AG09309 (cell line): ENCODE measurements at places on chromosomes 2 and 18.
A peak's percentile ranks its signal among the peaks of the same experiment; 100 is the strongest.

GRCh38 chr2:196172951-196173350 lies 1.6 kb upstream of the STK17B start:
- DNase-seq = no peak

DNA sequence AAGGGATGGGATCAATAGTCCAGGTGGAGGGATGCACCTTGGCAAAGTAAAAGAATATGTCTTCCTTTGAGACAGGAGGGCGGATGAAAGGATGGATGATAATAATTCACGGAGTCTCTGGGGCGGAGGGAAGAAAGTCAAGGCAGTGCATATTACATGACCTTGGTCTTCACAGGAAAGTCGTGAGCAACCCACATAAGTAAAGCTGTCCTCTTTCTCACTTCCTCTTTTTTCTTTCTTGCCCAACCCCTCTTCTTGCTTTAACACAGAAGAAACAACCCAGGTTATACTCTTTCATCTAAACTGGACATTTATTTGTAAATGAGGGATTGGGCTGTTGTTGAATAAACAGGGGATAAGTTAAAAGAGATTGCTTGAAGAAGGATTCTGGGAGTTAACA lies 168.7 kb upstream of the SKOR2 start:
- no peak for DNase-seq

DNA sequence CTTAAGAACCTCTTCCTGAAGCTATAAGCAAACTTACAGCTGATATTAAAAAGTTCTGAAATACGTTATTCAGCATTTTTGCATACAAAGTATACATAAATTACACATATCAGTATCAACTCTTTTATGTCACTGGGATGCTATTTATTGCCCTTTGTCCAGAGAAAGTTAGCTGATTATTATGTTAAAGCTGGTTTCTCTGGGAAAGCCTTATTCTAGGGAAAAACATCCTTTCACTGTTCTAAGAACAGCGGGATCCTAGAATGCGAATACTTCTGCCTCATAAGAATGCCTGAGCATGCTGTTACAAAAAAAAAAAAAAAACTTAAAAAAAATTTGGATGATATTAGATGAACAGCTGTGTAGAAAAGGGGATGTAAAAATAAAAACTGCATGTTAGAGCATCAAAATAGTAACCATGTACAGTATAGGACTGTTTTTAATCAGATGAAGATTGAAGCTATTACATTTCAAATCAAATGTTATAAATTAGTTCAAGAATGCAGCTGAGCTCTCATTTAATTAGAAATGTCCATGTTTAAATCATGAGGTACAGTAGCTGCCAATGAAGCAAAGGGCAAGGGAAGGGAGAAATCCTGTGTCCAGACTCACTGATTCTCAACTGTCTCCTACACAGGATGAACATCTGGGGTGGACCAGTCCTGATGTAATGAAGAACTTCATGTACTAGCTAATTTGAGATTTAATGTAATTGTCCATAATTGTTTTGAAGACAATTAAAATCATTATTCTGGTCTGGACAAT lies 8.2 kb downstream of the FTCDNL1 start:
- DNase-seq = no peak

- no peak for DNase-seq
Measured at GRCh38 chr2:104502901-104503300, 351.0 kb upstream of the POU3F3 start.

GRCh38 chr2:181364492-181365170 lies 92.6 kb upstream of the ITGA4 start:
- peak; percentile 46 for DNase-seq

DNA sequence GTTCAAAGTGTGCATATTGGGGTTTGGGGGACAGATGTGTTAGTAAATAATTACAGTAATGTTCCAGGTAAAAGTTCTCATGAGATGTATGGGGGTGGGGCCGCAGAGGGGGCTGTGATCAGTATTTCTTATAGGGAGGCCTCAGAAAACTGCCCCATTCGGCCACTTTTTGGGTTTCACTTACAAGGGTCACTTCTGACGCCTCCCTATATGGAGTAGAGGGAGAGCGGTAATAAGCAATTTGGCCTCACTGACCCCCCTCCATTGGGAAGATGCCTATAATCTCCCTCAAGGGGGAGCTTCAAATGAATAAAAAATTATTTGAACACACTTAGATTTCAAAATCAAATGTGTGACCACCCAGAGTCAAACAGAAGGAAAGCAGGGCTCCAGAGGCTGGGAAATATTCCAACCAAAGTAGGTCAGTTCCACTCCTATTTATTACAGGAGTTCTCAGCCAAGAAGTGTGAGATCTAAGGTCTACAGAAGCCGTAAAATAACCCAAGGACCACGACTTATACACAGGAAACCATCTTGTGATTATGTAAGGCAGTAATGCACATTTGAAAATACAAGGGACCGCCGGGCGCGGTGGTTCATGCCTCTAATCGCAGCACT lies 2.7 kb downstream of the SCTR start:
- DNase-seq = no peak

DNA sequence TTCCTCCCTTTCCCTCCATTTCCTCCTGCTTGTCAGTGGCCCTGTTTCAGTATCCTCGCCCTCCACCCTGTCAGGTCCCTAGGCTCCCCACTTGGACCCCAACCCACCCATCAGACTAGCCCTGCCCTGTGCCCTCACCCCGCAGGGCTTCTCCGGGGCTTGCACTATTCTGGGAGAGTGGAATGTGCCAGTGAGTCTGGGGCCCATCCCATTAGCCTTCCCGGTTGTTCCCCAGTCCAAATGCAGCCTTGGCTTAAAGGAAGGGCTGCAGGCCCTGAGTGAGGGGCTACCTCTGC lies 45.5 kb downstream of the MYO7B start:
- DNase-seq = no peak

DNA sequence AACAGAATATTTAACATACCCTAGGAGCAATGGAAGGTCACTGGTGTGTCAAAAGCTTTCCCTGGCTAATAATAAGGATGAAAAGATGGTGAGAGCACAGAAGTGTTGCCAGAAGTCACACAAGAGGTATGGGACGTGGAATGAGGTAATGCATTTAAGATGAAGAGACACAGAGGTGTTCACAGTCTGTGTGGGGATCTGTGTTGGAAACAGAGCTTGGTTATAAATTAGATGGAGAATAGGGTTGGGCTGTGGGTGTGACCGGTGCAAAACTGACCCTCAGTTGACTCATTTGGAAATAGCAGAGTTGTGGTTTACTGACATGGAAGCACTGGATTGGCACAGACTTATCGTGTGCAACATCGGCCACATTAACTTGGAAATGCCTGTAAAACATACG lies 372.5 kb downstream of the SATB2 start:
- no peak for DNase-seq

DNA sequence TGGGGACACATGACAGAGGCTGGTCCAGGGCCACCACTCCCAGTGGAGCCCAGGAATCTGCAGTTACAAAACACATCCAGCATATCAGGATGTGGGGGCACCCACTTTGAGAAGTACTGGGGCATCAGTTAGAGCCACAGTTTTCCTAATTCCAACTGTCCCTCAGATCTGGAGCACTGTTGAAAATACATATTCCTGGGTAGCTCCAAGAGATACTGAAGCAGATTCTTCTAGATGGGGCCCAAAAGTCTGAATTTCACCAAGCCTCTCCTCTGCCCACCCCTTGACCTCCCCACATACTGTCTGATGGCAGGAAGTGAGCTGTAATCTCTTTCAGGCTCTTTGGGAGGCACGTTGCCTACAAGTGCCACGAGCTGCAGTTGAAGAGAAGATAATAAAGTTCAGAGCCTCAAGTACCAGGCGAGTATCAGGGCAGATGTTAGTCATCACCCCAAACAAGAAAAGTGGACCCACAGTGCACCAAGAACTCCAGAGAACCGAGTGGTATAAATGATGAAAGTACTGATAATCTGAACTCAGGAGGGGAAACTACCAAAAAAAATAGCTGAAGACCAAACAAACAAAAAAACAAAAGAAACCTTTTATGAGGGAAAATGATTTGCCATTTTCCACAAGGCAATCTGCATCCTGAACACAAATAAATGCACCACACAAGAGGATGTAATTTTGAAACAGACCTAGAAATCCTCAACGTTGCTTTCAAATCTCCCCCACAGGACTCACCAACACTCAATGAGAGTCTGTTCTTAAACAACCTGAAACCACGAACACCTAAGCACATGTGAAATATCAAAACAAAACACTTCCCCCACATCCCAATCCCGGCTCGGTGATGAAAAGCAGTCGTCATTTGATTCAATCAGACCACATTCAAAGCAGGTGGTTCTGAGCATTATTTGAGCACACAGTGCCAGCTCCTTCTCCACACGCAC lies 98.7 kb downstream of the TCF4 start:
- DNase-seq = no peak

DNA sequence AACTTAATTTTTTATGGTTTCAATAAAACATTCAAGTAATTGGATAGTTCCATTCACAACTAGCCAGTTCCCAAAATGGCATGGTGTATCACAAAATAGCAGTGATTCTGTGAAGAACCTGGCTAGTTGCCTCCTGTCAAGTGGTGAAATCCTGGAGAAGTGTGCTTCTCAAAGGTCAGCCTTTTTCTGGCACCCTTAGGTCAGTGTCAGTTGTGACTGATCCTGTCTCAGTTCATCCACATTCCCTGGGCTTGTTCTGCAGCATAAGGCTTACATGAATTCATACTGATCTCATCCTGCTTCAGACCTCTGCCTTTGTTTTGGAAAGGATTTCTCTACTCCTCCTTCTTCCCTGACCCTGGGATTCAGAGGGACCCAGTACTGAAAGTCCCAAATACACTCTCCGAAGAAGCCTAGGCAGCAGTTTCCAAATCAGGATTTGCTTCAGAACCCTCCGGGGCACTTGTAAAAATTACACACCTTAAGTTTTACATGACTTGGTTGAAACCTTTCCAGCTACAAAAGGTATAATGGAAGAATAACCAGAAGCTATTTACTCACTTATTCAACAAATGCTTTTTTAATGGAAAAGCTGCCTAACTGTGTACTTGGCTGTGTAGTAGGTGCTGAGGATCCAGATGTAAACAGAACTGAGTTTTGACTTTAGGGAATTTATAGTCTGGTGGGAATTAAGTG lies 11.0 kb downstream of the MAP3K20 start:
- DNase-seq = no peak

GRCh38 chr2:176088048-176088936 lies 4.2 kb upstream of the HOXD13 start:
- no peak for DNase-seq

- no peak for DNase-seq
Measured at GRCh38 chr2:158994920-158995676, 26.7 kb downstream of the TANC1 start.

DNA sequence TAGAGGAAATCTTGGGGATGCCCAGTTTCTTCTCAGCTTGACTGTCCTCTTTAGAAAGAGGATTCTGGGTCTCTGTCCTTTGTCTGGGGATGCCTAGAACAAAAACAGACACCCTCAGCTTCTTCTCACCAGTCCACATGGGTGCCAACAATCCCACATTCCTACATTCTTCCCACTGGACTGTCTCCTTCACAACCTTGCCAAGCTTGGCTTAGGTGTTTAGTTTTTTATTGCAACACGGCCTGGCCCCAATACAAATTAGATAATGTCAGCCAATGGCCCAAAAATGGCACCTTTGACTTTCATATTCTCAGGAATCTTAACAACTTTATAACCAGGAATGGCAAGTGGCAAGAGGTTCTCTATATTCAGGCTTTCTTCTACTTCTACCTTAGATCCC lies 273.0 kb downstream of the RNF152 start:
- no peak for DNase-seq

DNA sequence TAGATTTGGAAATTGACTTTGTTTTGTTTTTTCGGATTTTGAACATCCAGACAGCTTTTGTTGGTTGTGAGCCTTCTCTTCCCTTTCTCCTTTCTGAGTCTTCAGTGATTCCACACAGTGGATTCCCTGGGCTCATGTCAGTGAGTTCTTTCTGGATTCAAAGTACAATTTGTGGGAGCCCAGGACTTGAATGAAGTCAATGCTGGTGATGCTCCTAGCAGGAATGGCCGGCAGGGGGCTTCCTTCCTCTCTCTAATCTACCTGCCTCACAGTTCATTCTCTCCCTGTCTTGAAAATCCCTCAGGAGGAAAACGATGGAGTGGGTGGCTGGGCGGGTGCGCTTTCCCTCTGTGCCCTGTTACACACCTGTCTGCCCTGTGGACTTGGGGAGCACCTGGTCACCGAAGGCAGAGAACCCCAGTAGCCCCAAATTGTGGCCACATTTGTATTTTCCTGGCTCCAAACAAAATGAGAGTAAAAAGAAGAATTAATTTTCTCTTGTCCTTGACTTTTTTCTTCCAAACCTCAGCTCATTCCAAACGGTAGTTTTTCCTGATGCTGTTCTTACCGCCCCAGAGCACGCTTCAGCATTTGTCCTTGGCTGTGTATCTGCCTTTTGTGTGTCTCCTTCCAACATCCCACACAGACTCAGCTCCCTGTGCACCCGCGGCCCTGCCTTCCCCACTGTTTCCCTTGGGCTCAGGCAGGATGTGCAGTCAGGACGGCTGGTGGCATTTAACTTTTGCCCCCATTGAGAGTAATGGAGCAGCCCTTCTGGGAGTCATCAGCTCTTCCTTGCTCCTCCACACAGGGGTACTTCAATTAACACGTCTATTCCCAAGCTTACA lies 86.6 kb downstream of the MARCO start:
- peak; percentile 5 for DNase-seq

DNA sequence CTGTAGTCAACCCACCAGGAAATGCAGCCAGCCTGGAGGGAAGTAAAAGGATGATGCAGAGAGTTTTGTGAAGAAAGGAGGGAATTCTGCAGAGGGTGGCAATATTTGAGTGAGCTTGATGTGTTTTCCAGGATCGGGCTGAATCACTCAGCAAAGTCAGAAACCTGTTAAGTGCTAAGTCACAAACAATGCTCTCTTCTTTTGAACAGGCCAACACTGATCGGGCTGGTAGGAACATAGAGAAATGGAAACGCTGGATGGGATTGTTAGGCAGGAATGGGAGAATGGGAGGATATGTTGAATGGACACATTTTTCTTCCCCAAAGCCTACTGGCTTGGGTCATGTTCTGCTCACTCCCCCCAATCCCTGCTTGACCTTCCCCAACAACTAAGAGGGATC lies 36.6 kb downstream of the KCNS3 start:
- no peak for DNase-seq

DNA sequence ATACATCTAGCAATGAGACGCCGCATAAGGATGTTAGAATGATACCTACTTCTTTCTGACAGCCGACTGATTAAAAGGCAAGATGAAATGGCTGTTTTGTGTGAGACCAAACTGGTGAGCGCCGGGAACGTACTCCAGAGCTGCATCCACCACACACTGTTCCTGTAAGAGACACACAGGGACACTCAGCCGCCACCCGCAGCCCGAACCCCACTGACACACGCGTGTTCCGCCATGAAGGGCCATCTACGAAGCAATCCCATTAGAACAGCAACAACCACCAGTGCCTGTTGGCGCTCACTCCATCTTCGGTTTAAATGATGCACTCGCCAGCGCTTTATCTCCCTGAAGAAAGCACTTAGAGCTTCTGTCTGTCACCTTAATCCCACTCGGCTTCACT lies 162.3 kb downstream of the LAMA1 start:
- no peak for DNase-seq
